Stimulated activated CD4-positive, alpha-beta T cell treated with anti-CD3 and anti-CD28 coated beads, Interleukin-12 subunit alpha, Interleukin-12 subunit beta, amount 100 ng/mL, for 4 hours (primary cell): ENCODE measurements at places on chromosomes 5 and 9.

- no peak for DNase-seq
These were observed 159.2 kb downstream of the CDC42SE2 start for GRCh38 chr5:131423056-131423455.

DNA sequence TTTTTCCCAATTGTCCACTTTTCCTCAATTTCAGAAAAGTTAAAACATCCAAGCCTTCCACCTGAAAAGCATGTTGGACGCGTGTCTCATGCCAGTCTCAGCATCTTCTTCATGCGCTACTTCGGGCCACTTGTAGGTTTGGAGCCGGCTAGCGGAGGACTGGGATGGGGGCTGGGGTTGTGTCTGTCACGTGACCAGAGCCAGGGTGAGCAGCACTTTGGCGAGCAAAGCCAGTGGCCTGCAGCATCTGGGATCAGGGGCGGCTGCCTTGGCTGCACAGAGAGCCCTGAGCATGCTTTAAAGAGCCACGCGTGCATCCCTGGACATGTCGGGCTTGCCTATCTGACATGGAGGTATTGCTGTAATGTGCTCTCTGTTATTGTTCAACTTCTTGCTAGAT lies 41.2 kb downstream of the SLC6A3 start:
- no peak for DNase-seq

DNA sequence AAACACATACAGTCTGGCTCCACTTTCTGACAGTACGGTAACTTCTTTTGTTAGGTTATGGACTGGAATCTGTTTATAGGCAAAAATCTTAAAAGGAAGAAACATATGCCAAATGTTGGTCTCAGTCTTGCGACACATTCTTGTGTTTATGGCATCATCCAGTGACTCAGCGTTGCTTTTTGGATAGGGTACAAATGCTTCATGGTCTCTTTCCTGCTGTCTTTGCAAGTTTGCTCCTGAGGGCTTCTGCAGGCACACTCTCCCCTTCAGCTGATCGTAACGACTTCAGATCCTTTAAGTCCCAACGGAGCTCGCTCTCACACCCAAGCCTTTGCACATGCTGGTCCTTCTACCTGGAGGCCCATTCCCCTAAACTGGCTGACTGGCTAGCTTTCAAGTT lies 23.6 kb upstream of the TNFSF8 start:
- DNase-seq: no peak

DNA sequence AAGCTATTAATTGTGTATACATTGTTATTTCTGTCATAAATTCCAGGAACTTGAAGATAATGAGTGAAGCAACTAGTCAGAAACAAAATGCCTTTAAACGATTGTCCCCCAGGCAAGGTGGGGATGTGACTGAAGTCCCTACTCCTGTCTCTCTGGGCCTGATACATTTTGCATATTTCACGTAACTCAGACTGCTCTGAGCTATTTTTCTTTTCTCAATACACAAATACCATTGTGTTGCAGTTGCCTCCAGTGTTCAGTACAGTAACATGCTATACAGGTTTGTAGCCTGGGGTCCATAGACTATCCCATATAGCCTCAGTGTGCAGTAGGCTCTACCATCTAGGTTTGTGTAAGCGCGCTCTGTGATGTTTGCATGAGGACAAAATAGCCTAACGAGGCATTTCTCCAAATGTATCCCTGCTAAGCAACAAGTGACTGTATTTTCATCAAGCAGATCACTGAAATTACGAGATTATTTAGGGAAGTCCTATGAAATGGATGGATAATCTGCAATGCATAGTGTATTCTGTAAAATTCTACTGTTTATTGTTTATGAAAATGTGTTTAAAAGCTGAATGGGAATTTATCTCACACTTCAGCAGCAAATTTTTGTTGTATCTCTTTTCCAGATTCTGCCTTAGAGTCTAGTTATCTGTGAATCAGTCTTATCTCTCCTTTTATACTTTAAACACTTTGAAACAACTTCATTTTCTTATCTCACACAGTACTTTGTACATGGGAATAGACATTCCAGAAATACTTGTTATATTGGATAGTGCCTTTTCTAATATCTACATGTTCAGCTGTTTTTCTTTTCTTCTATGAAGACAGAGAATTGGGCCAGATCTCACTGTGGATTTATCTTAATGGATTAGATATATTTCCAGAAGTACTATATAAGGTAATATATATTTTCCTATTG lies 150.5 kb downstream of the CD180 start:
- no peak for DNase-seq

DNA sequence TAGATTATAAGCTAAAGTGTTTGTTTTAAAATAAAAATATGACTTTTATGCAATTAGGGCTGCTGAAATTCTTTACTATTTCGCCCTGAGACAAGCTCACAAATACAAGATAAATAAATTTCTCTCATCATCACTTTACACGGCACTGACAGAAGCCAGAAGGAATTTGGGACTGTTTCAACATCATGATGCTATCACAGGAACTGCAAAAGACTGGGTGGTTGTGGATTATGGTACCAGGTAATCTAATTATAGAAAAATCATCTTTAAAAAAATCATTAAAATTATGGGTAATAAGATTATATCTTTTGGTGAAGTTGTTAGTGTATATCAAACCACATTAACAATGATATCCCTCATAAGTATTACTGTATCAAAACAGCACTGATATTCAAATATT lies 95.0 kb downstream of the MAN2A1 start:
- no peak for DNase-seq

DNA sequence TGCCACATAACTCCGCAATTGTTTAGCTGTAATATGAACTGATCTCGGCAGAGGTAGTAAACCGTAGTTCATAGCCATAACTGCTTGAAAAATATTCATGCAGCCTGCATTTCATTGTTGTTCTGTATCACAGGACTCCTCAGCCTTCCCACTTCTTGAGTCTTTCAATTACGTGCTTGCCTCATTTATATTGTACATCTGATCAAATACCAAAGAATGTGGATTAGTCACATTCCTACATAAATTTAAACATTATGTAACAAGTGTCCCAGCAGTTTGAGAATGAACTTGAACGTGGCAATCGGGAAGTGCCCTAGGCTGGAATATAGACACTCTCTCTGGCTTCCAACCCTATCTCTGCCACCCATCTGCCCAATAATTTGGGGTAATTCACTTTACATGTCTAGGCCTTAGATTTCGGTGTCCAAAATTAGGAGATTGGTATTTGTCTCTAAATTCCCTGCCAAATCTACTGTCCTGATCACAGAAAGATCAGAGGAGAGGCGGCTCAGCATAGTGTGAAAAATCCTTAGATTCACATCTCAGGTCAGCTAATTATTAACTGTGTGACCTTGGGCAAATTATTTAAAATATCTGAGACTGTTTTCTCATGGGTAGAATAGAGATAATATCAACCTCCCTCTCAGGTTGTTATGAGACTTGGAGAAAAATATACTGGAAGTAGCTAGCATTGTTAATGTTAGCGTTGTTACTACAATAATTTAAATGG lies 215.1 kb upstream of the RFX3 start:
- no peak for DNase-seq

GRCh38 chr5:57298985-57299491 lies 125.2 kb downstream of the GPBP1 start:
- peak; percentile 19 for DNase-seq

DNA sequence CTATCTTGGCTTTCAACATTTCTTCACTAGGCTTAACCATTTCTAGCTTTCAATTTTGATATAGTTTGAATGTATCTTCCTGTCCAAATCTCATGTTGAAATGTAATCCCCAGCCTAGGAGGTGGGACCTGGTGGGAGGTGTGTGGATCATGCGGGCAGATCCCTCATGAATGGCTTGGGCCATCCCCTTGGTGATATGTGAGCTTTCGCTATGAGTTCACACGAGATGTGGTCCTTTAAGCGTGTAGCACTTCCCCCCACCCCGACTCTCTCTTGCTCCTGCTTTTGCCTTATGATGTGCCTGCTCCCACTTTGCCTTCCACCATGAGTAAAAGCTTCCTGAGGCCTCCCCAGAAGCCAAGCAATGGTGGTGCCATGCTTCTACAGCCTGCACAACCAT lies 40.6 kb downstream of the PHAX start:
- DNase-seq: no peak

- DNase-seq: no peak
These were observed 41.4 kb downstream of the FAM78A start for GRCh38 chr9:131234799-131235479.

DNA sequence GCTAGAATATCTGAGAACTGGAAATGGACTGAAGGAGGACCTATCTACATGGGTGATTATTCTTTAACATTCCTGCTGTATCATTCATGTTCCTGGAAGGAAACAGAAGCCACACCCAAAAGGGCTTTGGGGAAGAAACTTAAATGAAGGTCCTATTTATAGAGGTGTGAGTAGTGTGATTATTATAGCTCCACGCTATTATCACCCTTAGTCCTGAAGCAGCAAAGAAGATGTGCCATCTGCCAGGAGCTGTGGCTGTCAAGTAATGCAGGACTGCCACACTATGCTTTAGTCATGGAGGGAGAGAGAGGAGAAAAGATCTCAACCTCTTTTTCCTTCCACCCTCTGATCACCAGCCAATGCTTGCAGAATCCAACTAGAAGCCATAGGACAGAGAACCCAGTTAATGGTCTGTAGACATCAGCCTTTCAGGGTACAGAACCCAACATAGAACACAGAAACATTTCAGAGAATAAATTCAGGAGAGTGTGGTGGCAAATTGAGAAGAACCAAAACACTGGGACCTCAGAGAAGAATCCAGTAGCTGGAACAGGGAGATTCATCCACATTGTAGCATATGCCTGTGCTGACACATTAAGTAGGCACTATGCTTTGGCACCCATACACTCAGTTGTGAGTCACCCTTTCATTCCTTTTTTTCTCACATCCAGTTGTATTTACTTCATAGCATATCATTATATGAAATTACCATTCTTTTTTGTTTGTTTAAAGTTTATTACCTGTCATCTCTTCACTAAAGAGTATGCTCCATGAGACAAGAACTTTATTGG lies 21.0 kb upstream of the RNF180 start:
- no peak for DNase-seq

- DNase-seq: no peak
These were observed 128.2 kb upstream of the VCAN start for GRCh38 chr5:83343299-83343698.
